ENCODE measurements at places on chromosomes 16 and 17. TPM values are rescaled to one million over a fixed set of nuclear protein-coding genes. Genes with fewer than 3 reads are reported as not detected.

GRCh38 chr16:48576927-48577326 lies 33.1 kb downstream of the N4BP1 start:
- peak; percentile 68 for DNase-seq

DNA sequence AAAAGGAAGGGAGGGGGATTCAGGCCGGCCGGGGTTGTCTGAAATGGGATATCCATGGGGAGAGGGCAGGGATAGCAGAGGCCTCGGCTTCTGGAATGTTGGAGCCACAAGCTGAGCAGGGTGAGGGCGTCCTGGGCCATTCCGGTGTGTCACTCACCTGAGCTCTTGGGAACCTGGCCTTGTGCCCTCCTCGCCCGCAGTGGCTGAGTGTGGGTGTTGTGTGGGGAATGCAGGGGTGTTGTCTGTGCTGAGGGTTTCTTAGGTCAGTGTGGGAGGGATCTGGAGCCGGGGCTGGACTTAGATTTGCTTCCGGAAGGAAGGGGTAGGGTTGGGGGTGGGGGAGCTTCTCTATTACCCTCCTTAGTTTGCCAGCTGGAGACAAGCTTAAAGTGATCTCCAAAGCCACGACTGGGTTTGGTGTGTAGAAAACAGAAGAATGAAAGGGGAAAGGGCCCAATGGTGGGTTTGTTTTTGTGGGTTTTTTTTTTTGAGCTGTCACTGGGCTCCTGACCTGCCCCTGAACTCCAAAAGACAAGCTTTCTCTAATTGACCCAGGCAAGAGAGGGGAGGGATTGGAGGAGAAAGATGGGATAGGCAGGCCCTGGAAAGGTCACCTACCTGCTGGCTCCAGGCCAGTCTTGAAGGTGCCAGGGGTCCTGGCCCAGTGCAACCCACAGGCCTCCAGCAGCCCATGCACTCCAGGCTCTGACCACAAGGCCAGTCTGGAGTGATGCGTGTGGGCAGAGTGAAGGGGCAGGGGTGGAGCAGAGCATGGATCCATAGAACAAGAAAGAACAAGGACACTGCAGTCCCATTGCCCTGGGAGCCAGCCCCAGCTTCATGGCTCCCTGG lies at the start of gene SULT1A2:
TSS of gene SULT1A2 (minus strand) at position 211 of the 852 bp plus-strand sequence. CDS start 1,120 bp downstream, outside the sequence.
- peak; percentile 81 for DNase-seq

DNA sequence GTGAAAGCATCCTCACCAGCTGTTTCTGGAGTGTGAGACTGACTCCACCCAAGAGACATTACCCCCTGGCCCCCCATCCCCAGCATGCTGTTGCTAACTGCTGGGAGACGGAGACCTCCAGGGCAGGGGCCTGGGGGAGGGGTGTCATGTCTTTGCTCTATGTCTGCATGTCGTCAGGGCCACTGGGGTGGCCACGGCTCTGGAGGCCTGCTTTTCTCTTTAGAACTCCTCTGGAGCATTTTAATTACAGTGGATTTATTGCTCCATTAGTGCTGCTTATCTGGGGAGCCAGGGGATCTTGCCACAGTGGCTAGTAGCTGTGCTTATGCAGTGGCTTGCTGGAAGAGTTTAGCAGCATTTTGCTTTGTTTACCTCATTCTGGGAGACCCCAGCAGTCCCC lies 32.3 kb downstream of the CLEC16A start:
- DNase-seq = no peak

- no peak for DNase-seq
Observed at GRCh38 chr16:11138022-11138768, 117.8 kb downstream of the SOCS1 start.

- peak; percentile 45 for DNase-seq
Observed at GRCh38 chr17:58231641-58232040, 6.7 kb upstream of the LPO start.

DNA sequence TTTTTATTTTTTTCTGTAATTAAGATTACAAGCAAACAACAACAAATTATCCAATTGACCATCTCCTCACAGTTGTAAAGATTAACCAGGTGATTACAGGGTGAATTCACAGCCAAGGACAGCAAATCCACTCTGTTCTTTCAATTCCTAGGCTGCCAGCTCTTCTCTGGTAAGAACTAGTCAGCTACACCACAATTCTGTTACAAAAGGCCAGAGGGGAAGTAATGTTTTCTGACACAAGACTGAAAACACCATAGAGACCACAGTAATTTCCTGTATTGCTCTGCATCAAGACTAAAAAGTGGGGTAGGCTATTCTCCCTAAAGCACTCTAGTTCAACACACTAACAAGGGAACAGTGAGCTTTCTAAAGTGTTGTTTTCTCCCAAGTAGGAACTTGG lies 10.6 kb downstream of the CA10 start:
- peak; percentile 96 for DNase-seq

DNA sequence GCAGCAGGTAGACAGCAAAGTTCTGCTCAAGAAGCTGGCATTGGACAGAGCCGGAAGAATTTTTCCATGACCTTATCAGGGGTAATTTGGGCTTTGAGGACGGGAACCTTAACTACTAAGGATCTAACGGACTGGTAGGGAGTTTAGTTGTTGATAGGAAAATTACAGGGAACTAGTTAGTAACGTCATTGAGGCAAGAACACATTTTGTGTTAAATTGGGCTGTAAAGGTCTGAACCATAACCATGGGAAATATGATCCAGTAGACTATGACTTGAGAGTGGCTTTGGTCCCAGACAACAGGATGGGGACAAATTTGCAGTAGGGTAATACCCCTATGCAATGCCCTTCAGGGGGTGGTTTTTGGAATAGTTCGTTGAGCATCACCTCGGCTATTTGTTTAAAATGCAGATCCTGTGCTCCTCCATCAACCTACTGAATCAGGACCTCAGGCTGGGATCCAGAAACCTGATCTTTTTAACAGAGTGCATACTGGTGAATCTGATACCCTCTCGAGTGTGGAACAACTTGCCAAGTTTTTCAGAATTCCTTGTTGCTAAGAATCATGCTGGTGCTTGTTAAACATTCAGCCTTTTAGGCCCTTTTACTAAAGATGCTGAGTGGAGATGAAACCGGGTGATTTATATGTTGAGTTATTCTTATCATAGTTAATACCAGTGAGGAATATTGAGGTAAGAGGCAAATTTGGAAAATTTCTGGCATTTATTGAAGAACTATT lies 255.1 kb downstream of the MAP2K6 start:
- DNase-seq = no peak

GRCh38 chr17:40329839-40330794 lies 21.1 kb downstream of the RARA start:
- no peak for DNase-seq

- no peak for DNase-seq
Observed at GRCh38 chr17:57311281-57312216, 55.2 kb downstream of the MSI2 start.

- DNase-seq = no peak
Observed at GRCh38 chr17:29628644-29629043, 5.9 kb upstream of the CORO6 start.

GRCh38 chr17:76593384-76593826 lies 7.7 kb upstream of the ST6GALNAC2 start:
- peak; percentile 78 for DNase-seq

GRCh38 chr16:17424771-17425170 lies 46.0 kb downstream of the XYLT1 start:
- no peak for DNase-seq

GRCh38 chr16:69830534-69831211 lies 68.5 kb downstream of the WWP2 start:
- DNase-seq = peak; percentile 84

GRCh38 chr16:54285414-54286089 lies 1.0 kb downstream of the IRX3 start:
- no peak for DNase-seq

- no peak for DNase-seq
Observed at GRCh38 chr16:83390759-83391158, 417.0 kb upstream of the HSBP1 start.

DNA sequence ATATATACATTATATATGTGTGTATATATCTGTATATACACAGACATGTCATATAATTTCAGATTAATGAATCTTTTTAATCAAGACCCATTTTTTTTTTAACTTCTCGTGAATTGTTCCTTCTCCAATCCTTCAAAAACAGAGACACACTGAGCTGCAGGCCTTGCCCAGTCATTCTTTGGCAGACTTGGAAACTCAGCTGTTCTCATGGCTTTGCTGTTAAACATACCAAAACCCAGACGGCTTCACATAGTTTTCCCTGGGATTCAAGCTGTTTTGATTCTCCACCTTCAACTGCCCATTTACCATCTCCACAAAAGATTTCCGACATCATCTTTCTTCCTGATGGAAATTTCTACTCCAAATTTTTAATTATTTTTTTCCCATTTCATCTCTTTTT lies 148.7 kb downstream of the KCNJ2 start:
- no peak for DNase-seq

DNA sequence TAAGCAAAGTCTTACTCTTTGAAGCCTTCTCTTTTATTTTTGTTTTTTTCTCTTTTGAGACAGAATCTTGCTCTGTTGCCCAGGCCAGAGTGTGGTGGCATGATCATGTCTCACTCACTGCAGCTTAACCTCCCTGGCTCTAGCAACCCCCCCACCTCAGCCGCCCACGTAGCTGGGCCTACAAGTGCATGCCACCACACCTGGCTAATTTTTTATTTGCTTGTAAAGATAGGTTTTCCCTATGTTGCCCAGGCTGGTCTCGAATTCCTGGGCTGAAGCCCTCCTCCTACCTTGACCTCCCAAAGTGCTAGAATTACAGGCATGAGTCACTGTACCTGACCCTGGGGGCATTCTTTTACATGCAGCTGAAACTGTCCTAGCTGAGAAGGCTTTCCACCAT lies 154.7 kb downstream of the PRKCB start:
- DNase-seq = no peak

GRCh38 chr16:27254262-27254811 lies 14.2 kb downstream of the NSMCE1 start:
- no peak for DNase-seq

DNA sequence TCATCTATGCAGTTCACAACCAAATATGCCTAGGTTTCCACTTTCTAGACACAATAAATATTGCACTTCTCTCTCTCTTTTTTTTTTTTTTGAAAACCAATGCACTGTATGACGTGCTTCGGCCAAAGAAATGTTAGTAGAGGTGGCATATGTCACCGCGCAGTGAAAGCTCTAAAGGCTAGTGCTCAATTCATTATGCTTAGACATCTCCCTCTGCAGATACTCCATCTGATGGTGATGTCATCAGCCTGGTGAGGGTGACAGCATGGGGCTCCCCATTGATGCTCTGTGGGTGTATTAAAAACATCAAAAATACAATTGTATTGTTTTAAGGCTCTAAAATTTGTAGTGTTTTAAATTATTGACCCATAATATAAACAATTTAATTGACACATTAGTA lies 608.8 kb upstream of the C16orf82 start:
- DNase-seq = no peak

DNA sequence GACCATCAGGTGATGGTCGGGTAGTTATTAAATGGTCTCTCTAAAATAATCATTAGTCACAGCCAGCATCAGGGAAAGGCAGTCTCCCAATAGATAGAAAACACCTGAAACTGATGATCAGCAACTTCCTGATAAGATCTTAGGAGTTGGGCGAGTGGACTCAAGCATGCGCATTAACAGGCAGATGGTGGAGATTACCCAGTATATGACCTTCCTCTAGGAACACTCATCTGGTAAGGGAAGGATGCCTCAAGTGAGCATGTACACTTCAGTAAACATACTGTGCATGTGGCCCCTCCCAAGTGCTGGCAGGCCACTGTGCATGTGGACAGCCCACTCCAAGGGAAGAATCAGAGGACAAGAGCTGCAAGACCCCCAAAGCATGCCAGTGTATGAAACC lies 105.9 kb downstream of the ABCC12 start:
- no peak for DNase-seq

- DNase-seq = no peak
Observed at GRCh38 chr16:1433756-1434155, 2.9 kb downstream of the PERCC1 start.

- no peak for DNase-seq
Observed at GRCh38 chr16:61909074-61909473, 127.2 kb downstream of the CDH8 start.

GRCh38 chr17:49975531-49975930 lies 6.5 kb downstream of the DLX4 start:
- no peak for DNase-seq

DNA sequence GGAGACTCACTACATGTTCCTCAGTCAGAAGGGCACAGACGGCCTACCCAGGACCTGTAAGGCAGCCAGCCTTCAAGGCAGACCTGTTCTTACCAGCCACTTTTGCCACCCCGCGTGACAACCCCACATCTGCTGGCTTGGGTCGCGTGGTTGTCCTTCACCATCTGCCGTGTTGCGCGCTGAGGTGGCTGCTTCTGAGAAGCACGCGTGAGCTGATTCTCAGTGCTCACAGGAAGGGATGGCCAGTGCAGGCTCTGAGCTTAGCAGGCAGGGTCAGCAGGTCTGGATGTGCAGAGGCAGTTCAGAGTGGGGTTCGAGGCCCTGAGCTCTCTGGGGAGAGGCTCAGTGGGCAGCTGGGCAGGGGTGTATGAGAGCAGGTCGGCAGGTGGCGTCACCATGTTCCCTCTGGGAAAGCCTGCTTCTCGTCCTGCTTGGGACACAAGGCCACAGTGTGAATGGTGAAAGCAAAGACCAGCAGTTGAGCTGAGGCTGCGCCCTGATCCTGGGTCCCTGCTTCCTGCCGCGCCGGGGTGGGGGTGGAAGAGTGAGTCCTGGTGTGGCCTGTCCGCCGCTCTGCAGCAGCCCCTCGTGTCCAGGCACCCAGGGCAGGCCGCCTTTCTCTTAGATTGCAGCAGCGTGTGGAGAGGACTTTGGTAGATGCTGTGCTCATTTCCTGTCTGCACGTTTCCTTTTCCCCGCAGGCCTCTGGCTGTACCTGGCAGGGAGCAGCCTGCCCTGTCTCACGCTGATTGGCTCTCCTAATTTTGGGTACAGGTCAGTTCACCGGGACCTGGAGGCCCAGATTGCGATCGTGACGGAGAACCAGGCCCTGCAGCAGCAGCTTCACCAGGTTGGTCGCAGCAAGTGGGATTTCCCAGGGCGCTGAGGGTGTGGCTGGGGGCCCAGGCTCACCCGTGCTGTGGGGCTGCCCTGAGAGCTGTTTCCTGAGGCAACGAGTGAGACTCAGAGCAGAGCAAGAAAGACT lies 36.0 kb downstream of the PGS1 start:
- DNase-seq = no peak

DNA sequence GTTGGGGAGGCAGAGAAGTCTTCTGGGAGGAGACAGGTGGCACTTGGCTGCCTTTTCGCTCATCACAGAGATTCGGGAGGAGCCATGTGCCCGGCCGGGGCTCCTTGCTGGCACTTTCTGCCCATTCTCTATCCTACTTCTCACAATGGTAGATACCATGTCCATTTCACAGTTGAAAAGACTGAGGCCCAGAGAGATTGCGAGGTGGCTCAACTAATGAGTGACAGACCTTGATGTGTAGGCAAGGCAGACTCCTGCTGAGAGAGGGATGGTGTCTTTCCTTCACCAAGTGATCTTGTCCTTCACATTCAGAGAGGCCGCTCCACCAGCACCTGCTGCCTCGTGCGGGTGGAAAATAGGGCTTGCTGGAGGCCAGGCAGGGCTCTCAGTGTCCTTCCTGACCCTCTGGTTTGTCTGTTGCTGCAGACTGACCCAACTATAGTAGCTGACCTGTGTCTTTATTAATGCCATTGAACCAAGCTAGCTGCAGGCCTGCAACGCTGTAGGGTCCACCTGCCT lies 42.1 kb downstream of the MPRIP start:
- no peak for DNase-seq

EPX gene
- total RNA-seq = not detected

MED13 gene
- 81.0 TPM for total RNA-seq

KDM6B gene
- total RNA-seq = 2.8 TPM

VMO1 gene
- total RNA-seq = not detected

Measured in renal cortical epithelial cell (primary cell).